NAMALWA (cell line): ENCODE measurements at places on chromosomes 3 and 15.

GRCh38 chr3:71989165-71989564 lies 204.2 kb upstream of the PROK2 start:
- no peak for DNase-seq

DNA sequence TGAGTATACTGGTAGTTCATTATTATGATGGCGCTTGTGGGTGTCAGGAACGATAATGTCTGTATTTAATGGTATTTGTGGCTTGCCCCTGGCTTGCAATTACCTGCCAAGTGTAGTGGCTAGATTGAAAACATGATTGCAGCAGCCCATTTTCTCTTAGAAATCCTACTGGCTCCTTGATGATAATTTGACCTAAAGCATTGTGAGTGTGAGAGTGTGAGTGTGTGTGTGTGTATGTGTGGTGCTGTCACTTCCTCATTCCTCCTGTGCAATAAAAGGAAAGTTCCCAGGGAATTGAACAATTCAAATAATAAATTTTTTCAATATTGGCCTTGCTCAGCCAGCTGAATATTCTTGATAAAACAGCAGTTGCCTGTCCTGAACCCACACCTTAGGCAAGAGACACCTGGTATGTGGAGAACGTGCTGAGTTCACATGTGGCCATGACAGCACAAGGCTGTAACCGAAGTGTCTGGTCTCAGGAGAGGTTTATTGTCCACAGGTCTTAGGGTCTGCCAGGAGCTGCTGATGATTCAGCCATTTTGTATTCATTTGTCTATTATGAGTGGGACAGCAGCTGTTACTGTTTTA lies 193.3 kb downstream of the CD47 start:
- DNase-seq = no peak

DNA sequence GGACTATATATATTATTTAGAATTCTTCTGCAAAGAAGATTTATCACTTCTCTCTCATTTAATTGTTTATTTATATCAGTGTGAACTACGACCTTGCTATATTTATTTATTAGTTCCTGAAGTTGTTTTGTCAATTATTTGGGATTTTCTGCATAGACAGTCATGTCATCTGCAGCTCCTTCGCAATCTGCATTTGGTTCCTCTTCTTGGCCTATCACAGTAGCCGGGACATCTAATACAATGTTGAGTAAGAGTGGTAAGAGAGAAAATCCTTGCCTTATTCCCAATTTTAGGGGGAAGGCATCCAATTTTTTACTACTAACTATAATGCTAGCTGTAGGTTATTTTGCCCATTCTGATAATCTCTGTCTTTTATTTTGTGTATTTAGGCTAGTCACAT lies 39.4 kb downstream of the FOXL2 start:
- no peak for DNase-seq

- no peak for DNase-seq
Measured at GRCh38 chr15:40183636-40184463, 23.0 kb downstream of the BUB1B start.

DNA sequence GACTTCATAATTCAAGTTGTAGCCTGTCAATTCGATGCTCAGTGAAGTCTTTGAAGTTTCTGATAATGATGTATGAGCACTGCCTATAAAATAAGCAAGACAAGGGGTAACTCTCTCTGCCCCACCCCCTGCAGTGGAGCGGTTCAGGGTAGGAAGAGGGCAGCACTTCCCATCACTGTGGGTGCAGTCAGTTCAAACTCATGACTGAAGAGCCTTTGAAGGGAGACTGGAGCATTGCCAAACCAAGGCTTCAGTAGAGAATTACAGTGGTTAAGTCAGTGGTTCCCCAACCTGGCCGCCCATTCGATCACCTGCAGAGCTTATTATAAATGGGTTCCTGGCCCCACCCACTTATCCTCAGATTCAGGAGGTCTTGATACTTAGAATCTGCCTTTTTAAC lies 190.6 kb downstream of the SHQ1 start:
- no peak for DNase-seq

DNA sequence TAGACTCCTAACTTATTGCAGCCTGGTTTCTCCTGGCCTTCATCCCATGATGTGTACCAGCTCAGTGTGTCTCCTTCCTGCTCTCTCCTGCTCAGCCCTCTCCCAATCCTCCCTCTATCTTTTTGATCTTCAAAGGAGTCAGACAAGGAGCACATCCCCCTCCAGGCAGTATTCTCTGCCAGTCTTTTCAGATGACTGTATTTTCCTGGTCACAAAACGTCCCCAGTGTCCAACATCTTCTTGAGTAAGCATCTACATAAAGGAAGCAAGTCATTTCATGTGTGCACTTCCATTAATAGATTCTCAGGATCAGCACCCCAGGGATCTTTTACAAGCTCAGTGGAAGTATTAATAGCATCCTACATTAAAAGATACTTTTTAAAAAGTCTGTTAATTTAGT lies 148.9 kb upstream of the THBS1 start:
- DNase-seq = no peak

GRCh38 chr3:25507811-25508210 lies 79.7 kb downstream of the RARB start:
- no peak for DNase-seq

GRCh38 chr3:39029556-39029955 lies 22.2 kb downstream of the SCN11A start:
- peak; percentile 7 for DNase-seq

GRCh38 chr15:101198800-101199199 lies 53.0 kb downstream of the CHSY1 start:
- DNase-seq = peak; percentile 14

GRCh38 chr3:193980326-193980725 lies 155.6 kb upstream of the HES1 start:
- no peak for DNase-seq

DNA sequence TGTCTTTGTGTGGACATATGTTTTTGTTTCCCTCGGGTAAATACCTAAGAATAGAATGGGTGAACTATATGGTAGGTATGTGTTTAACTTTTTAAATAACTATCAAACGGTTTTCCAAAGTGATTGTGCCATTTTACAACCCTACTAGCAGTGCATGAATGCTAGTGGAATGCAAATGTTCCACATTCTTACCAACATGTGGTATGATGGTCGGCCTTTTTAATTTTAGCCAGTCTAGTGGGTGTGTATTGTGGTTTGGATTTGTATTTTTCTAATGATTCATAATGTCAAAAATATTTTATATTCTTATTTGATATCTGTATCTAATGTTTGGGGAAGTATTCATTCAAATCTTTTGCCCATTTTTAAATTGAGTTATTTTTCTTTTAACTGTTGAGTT lies 68.2 kb upstream of the SMAD3 start:
- DNase-seq = no peak
